ENCODE measurements at places on chromosomes 6 and 20. TPM values are rescaled to one million over a fixed set of nuclear protein-coding genes. Genes with fewer than 3 reads are reported as not detected.

The TPX2 gene
- 97.3 TPM for total RNA-seq

The RIOK1 gene
- 11.8 TPM for total RNA-seq

The CTCFL gene
- 0.02 TPM for total RNA-seq

The PNLDC1 gene
- 0.05 TPM for total RNA-seq

Data from A549 treated with AZD2906 at 1 μM for 4 hours (cell line).